ENCODE measurements at places on chromosomes 4 and X.

DNA sequence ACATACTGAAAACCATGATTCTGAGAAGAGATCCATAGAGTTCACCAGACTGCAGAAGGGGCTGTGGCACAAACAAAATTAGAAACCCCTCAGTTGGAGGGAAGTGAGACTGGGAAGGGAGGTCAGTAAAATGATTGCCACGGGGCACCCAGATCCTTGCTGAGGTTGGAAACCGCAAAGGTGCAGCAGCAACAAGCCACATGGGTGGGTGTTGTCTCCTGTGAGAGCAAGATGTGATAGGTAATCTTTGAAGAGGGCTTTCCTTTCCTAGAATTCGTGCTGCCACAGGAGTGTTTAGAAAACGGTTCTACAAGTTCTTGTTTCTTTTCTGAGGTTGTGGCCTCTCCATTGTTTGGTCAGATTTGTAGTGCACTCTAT, 85.5 kb downstream of the NFKB1 start:
- DNase-seq = no peak

DNA sequence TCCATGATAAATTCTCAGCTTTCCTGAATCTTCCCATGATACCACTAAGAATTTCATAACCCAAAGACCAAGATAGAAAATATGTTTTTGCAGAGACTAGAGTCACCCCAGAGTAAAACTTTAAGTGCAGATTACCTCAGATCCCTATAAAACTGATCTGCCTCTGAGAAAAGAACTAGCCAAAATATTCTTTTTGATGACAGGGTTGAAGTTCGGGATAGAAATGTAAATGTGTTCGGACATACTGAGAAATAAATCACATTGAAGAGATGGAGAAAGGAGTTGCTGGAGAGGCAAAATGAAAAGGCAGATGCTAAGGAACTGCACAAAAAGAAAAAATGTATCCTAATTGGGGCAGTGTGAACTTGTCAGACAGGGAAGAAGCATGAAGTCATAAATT, 501.8 kb downstream of the ANKRD50 start:
- no peak for DNase-seq

GRCh38 chr4:85268188-85268587, 206.8 kb upstream of the ARHGAP24 start:
- DNase-seq = no peak

DNA sequence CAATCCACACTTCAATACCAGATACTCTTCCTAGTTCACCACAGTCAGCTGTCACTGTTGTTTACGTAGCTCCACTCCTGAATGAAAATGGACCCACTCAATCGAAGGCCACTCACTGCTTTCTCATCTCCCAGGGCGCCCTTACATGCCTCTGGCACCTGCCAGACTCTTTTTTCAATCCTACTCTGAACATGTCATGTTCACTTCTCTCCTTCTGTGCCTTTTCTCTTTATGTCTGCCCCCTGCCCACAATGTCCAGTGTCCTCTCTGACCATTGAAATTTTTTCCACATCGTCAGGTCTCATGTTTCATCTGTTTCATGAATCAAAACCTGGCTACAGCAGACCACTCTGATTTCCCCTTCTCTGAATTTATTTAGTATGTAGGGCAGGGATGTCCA, 1.3 kb upstream of the MGAT4D start:
- DNase-seq = no peak

GRCh38 chrX:73831500-73831899, 268.5 kb downstream of the CHIC1 start:
- no peak for DNase-seq

- no peak for DNase-seq
Measured at GRCh38 chr4:104743215-104743653, 248.5 kb upstream of the CXXC4 start.

- no peak for DNase-seq
Measured at GRCh38 chr4:39613093-39613656, 25.5 kb downstream of the SMIM14 start.

DNA sequence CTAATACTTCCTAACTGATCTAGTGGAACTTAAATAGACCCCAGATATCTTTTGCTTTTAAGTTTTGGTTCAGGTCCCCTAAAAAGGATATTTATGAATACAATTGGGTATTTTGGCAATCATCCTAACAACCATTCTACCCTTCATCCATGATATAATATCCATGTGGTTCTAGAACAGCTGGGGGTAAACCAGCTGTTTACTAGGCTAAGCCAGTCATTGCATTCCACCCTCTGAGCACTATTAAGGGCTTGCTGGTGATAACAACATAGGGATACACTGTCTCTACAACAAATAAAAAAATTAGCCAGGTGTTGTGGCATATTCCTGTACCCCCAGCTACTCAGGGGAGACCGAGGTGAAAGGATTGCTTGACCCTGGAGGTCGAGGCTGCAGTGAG, 54.8 kb upstream of the MAPK10 start:
- no peak for DNase-seq

- no peak for DNase-seq
Measured at GRCh38 chrX:150872773-150873336, 25.6 kb downstream of the CD99L2 start.

GRCh38 chr4:154018659-154019058, 229.8 kb upstream of the SFRP2 start:
- no peak for DNase-seq

- peak; percentile 2 for DNase-seq
Measured at GRCh38 chrX:151488677-151489076, 74.8 kb upstream of the PASD1 start.

- no peak for DNase-seq
Measured at GRCh38 chr4:71976523-71976922, 55.3 kb upstream of the NPFFR2 start.

DNA sequence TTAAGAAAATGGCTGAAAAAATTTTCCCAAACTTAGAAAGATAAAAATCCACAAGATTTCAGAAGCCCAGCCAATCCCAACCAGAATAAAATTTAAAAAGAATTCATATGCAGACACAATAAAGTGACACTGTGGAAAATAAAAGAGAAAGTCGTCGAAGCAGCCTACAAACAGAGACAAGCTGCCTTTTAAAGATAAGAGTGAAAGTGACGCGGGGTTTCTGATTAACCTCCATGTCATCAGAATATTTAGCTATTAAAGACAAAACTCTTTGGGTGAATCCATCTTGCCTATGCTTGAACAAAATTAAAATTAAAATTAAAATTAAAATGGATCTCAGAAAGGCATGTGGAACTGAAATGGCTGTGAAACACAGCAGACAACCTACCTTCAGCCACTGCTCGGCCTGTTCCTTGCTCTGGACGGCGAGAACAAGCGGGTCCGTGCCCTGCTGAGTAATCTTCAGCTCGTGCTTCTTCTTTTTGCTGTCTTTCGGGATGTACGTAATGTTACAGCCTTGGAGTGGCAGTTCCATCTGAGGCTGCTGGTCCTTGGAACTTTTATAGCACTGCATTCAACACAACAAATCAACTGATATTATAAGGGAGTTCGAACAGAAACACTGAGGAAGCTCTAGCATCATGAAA, 101.4 kb downstream of the AFAP1 start:
- DNase-seq = no peak

DNA sequence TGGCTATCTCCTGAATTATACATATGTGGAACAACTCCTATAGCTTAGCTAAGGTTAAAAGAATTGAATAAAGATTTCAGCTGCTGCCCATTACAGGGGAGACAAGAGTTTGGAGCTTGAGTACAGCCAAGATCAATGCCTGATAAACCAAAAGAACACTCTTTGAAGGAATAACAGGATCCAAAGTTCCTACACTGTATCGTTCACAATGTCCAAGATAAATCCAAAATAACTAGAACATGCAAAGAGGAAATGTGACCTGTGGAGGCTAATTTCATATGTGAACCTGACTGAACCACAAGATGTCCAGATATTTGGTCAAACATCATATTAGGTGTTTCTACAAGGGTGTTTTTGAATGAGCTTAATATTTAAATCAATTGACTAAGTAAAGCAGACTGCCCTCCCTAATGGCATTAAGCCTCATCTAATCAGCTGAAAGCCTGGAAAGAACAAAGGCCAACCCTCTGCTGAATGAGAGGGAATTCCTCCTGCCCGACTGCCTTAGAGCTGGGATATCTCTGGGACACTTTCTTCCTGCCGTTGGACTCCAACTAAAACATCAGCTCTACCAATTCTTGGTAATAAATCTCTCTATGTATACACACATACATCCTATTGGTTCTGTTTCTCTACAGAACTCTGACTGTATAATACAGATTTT, 19.2 kb downstream of the RFC1 start:
- DNase-seq = no peak

DNA sequence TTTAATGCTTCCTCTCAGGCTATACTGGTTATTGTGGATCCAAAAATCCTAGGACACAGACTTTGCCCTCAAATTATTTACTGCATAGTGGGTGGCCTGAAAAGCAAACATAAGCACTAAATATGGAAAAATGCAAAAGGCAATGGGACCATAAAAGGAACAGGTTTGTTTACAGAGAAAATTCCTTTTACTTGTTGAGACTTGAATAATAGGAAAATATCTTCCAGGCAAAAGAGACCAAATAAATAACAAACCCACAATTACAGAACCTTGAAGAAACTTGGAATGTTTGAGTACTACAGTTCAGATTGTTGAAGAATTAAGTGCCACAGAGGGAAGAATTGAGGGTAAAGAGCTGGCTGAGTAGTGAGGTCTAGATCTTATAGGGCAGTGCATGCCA, 711.0 kb downstream of the C4orf33 start:
- DNase-seq = no peak

- no peak for DNase-seq
Measured at GRCh38 chr4:85067342-85067741, 100.9 kb upstream of the WDFY3 start.

DNA sequence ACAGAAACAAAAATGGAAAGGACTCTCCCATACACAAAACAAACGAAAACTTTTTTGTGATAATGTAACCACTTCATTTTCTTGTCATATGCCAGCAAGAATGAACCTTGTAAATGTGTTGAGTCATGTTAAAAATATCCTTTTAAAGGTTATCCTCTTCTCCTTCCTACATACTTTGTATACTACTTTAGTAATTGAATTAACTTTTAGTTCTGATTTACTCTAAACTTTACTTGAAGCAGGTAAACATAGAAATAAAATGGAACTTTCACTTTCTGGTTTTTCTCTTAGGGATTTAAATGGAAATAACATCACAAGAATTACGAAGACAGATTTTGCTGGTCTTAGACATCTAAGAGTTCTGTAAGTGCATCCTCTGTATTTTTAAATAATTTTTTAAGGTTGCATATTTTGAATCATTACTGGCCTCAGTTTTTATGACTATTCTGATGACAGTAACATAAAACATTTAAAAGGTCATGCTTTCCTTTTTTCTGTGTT, 4.7 kb downstream of the SLIT2 start:
- no peak for DNase-seq

DNA sequence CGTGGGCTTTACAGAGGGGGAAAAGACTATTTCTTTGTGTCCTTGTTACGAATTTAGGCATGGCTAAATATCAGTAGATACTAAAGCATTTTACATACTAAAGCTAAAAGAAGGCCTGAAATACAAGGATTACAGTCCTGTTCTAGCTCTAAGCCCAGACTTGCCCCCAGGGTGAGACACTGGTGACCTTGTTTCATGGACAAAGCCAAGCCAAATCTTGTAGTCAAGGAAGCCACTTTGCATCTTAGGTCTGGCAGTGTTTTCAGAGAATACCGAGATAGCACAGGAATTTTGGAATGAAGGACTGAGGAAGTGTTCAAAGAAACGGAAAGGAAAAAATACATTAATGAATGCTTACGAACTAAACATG, 733 bp upstream of the G3BP2 start:
- DNase-seq = no peak

DNA sequence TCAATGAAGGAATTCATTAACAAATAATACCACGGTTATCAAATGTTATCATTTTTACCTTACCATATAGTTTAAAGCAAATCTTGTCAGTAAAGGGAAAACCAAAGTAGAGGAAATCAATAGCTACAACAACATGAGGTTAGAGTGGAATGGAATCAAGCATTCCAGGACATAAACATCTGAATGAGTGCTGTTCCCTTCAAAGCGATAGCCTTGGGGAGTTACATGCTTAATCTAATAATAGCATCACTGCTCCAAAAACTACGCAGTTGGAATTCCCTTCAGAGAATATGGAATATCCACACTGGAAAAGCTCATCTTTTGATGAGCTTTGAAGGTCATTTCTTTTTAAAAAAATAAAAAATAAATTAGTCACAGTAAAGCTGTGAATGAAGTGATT, 31.2 kb downstream of the PDE5A start:
- DNase-seq = no peak

GRCh38 chr4:177118596-177118995, 191.1 kb upstream of the NEIL3 start:
- no peak for DNase-seq

DNA sequence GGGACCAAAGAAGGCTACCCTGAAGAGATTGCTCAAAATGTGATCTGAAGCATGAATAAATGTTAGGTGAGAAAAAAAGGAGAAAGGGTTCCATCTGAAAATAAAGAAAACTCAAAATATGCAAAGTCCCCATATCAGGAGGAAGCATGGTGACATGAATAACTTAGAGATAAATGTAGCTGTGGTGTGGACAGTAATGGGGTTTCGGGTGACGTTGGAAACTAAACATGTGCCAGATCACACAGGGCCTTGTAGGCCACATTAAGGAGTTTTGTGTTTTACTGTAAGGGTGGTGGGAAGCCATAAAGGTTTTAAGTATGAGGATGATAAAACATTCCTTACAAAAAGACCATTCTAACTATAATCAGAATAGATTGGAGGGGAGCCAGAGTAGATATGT, 40.3 kb upstream of the ACSL4 start:
- no peak for DNase-seq

GRCh38 chr4:185713272-185713671, 98.7 kb downstream of the SORBS2 start:
- no peak for DNase-seq

- no peak for DNase-seq
Measured at GRCh38 chrX:51878056-51878455, 15.4 kb upstream of the MAGED1 start.

DNA sequence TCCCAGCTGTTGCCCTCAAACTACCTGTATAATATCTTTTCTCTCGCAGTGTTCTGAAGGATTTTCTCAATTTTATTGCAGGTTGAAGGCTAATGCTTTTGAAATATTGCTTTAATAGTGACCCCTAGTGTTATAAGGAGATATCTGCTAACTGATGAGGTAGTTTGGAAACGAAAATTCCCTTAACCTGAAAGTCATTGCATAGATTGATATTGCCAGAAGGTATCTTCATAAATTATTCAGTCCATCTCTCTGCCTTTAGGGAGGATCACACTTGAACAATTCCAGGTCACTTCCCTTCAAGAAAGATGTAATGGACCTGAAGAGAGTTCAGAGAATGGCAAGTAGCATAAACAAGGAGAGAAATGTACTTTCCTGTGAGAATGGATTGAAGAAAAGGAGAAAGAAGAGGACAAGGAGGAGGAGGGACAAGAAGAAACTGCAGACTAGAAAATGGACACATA, 44.1 kb downstream of the TIGD4 start:
- DNase-seq = peak; percentile 16

GRCh38 chr4:178612733-178613132, 1170.5 kb upstream of the AGA start:
- DNase-seq = no peak

DNA sequence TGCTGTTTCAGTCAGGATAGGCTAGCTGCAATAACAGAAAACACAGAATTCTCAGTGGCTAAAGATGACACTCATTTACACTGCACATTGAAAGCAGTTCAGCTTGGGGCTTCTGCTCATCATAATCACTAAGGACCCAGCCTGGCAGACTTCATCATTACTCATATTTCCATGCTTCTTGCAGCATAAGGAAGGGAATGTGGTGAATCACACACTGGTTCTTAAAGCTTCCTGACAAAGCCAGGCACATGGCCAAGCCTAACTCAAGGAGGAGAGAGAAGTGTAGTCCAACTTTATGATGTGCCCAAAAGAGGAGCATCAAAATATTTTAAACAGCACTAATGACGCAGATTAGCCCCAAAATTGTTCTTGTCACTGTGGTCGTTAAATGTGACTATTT, 186.5 kb downstream of the BANK1 start:
- no peak for DNase-seq

Measured in HuH-7.5 (cell line).